ENCODE measurements at places on chromosomes 2 and 18. TPM values are rescaled to one million over a fixed set of nuclear protein-coding genes. Genes with fewer than 3 reads are reported as not detected.

Gene GEN1
- polyA plus RNA-seq = 9.8 TPM

Gene ACTG2
- 6.3 TPM for polyA plus RNA-seq

Gene FSHR
- not detected for polyA plus RNA-seq

Gene MDH1B
- 1.8 TPM for polyA plus RNA-seq

Gene ZNF2
- polyA plus RNA-seq = 1.3 TPM

Gene PROKR1
- 1.1 TPM for polyA plus RNA-seq

Gene CFAP210
- 3.7 TPM for polyA plus RNA-seq

Gene CPLX4
- polyA plus RNA-seq = not detected

Gene UCN
- polyA plus RNA-seq = 0.99 TPM

Gene EXOC6B
- polyA plus RNA-seq = 6.7 TPM

Gene TXNL1
- polyA plus RNA-seq = 135 TPM

Gene TACR1
- 3.6 TPM for polyA plus RNA-seq

Gene DOK6
- polyA plus RNA-seq = 0.21 TPM

Gene CRYGC
- not detected for polyA plus RNA-seq

Gene INHBB
- polyA plus RNA-seq = not detected

Gene SERPINB13
- not detected for polyA plus RNA-seq
